ENCODE measurements at places on chromosomes 6 and 20.

- DNase-seq, result no peak
Observed at GRCh38 chr20:45289942-45290676, 16.5 kb upstream of the RBPJL start.

DNA sequence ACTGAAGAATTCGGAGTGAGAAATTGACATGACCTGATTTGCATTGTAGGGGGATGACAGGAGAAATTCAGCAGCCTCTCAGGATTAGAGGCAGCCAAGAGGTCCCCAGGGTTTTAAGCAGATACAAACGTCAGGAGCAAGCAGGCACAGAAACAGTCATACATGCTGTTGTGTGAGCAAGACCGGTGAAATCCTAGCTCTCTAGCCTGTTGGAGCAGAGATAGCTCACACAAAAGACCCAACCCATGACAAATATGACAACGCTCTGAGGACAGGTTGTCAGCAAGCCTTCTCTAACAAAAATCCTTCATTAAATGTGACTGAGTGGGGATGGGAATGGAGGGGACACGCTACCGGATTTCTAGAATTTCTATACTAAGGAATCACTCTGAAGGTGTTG is 23.0 kb upstream of the AKAP12 start:
- DNase-seq, result no peak

DNA sequence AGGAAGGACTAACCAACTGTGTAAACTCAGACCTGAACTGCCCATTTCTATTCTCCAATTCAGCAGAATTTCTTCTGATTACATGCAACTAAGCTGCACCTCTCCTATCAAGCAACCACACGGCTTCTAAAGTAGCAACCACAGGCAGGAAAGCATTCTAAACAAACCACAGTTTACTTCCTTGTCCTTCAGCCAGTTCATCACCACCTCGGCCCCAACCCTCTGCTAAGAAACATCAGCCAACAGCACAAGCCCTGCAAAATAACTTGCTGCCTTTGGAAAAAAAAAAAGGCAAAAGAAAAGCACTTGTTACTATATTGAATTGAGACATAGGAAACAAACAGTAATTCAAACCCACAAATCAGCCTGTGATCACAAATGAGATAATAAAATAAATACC is 140.3 kb downstream of the NFATC2 start:
- DNase-seq, result peak; percentile 77

GRCh38 chr6:80094017-80094416 is 12.5 kb upstream of the BCKDHB start:
- DNase-seq, result no peak

DNA sequence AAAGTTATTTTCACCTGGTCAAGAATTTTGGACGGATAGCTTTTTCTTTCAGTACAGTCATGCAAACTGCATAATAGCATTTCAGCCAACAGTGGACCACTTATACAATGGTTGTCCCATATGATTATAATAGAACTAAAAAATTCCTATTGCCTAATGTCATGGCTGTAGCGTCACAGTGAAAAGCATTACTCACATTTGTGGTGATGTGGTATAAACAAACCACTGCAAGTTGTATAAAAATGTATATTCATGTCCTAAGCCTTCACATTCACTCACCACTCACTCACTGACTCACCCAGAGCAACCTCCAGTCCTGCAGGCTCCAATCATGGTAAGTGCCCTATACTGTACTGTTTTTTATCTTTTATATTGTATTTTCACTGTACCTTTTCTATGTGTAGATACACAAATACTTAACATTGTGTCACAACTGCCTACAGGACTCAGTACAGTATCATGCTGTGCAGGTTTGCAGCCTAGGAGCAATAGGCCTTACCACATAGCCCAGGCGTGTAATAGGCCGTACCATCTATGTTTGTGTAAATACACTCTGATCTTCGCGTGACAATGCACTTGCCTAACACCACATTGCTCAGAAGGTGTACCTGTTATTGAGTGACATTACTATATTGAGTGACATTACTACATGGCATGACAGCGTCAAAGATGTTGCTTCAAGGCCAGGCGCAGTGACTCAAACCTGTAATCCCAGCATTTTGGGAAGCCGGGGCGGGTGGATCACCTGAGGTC is 17.9 kb downstream of the ABHD12 start:
- no peak for DNase-seq

DNA sequence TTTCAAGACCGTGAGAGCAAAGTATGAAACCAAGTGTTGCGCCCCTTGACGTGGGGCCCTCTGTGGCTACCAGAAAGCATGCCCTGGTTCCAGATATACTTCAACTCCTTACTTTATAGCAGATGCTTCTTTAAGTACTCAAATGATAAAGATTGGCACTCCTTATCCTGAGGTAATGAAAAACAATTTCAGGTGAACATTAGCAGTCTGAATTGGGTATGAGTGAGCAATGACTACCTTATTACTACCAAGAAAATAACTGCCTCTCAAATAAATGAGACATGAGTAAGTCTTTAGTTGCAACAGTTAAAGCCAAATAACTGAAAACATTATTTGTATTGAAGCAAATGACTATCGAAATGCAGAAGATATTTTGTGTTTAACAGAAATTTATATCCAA is 408.7 kb downstream of the MMUT start:
- no peak for DNase-seq

DNA sequence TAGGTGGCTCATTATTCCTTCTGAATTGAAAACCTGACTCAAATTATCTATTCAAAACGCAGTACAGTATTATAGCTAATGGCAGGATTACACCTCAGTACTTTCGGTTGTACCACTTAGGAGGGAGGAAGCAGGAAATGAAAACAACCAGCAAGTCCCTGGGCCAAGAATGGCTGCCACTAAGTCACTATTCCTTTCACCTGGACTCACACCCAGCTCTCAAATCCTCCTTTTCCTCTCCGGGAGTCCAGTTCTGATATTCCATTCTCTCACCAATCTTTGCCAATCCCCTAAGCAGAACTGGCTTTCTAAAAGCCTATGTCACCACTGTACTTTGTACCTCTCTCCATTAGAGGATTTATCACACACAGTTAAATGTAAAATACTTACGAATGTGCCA is 20.6 kb downstream of the TMEM242 start:
- no peak for DNase-seq

DNA sequence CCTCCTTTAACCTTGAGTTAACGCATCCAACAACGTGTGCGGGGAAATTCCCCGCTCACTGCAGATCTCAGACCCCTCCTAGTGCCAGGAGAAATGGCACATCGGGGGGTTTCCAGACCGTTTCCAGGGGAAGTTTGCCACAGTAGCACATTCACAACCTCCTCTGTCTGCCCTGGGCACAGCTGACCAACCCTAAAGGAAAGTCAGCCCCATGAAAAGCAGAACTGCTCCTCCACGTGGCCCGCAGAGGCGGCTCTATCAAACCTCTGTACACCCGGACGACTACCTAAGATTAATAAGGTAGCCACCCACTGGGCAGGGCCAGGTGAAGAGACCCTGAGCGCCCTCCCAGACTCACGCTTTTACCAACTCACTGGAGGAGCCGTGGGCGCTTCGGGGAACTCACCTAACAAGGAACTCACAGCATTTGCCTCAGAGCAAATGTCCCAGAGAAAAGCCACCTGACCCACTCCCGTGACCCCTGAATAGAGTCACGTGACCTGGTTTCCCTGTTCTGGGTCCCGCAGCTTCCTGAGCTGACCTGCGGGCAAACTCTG is 93.1 kb downstream of the PRND start:
- DNase-seq, result peak; percentile 85

DNA sequence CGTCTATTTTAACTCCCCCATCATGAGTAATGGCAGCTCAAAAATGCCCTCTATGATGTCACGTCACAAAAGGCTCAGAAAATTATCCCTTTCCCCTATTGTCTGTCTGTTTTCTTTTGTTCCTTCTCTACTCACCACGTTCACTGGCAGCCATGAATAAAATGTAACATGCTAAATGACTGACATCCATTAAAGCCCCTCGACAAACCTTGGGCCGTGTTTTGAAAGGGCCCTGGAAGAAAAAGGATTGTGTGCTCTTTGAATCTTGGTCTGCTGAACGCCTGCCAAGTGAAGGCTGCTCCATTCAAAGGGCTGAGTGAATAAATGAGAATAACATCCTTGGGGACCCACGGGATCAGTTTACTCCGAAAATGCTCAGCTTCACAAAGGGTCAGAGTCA is 118.7 kb downstream of the RPS12 start:
- DNase-seq, result no peak
